Renal cortex interstitium (tissue), 15 donors: ENCODE measurements at places on chromosomes 2 and 18. TPM values are rescaled to one million over a fixed set of nuclear protein-coding genes. Genes with fewer than 3 reads are reported as not detected.

DNA sequence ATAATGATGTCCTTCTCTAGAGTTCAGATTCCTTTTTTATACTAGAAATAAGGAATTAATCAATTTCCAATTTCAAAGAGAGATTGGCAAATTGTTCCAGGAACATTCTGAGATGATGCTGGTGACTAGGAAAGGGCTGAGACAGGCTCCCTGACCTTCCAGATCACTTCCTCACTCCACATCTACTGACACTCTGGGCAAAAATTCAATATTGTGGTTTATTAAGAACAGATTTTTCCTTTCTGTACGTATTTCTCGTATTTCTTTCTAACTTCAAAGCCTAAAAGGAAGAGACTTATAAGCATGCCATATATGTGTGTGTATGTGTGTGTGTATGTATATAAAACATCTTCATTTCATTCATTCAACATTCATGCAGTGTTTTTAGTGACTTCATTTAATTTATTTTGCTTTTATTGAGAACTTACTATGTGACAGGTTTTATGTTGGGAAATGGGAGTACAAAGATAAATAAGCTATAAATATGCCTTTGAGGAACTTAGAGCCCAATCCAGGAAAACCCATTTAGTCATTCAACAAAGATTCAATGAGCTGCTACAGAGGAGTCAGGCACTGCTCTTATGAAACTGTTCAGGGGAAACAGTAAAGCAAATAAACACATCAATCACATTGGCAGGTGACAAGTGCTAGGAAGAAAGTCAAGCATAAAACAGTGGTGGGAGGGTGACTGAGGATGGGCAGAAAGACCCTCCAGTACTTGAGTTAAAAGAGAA, 137.9 kb downstream of the RDH14 start:
- no peak for DNase-seq

DNA sequence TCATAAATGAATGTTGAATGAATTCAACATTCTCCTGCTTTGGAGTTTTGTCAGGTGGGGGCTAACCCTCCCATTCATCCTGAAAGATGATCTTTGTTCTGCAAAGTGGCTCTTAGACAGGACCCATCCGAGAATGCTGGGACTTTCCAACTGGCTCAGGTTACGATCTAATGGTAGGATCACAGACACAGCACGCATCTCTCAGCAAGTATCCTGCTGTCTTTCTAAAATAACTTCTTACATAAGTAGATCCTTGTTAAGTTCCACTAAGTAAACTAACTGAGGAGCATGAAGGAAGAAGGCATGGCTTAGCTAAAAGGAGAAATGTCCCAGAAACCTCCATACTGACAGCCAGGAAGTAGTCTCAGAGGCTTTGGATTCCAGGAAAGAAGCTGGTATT, 23.7 kb downstream of the CYP27A1 start:
- DNase-seq: no peak

DNA sequence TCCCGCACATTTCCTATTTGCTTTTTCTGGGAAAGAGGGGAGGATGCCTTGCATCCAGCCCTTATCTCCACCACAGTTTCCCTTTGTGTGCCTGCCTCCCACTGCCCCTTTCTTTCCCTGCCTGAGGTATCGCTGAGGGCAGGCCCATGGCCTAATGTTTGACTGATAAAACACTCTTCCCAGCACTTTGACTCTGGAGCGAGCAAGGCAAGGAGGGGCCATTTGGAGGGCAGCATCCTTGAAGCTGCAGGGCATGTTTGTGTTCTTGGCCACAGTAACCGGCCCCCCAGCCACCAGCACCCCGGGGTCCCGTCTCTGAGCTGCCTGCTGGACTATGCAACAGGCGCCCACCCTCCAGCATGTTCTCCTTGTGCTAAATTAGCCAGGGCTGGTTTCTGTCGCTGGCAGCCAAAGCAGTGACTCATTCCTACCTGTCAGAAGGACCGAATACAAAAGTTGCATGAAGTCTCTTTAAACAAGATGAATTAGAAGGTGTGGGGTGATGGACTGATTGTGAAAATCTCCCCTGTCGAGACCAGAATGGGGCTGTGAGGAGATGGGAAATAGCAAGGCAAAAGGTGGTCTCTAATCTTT, 50.7 kb downstream of the BCL2L11 start:
- DNase-seq: no peak

DNA sequence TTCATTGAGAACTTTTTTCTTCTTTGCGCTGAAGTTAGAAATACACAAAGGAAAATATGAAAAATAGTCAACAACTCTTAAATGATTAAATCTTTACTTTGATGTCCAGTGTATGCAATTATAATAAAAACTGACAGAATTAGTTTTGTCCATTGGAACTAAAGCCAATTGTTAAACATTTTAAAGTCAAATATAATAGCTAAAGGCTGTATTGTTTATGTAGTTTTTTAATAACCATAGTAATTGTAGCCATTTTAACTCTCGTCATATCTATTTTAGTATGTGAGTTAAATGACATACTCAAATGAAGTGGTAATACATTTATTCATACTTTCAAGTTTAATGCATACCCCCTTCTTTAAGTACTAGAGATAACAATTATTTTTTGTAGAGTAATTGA, 4.7 kb upstream of the COBLL1 start:
- DNase-seq: no peak

CABLES1 gene
- 25.2 TPM for polyA plus RNA-seq

IL37 gene
- polyA plus RNA-seq: 0.22 TPM
